ENCODE measurements at places on chromosomes 16 and 17.
A peak's percentile ranks its signal among the peaks of the same experiment; 100 is the strongest.

- no peak for DNase-seq
Measured at GRCh38 chr17:28684963-28685362, 23.0 kb downstream of the SUPT6H start.

GRCh38 chr17:6555331-6556120, 829 bp downstream of the PITPNM3 start:
- DNase-seq: no peak

DNA sequence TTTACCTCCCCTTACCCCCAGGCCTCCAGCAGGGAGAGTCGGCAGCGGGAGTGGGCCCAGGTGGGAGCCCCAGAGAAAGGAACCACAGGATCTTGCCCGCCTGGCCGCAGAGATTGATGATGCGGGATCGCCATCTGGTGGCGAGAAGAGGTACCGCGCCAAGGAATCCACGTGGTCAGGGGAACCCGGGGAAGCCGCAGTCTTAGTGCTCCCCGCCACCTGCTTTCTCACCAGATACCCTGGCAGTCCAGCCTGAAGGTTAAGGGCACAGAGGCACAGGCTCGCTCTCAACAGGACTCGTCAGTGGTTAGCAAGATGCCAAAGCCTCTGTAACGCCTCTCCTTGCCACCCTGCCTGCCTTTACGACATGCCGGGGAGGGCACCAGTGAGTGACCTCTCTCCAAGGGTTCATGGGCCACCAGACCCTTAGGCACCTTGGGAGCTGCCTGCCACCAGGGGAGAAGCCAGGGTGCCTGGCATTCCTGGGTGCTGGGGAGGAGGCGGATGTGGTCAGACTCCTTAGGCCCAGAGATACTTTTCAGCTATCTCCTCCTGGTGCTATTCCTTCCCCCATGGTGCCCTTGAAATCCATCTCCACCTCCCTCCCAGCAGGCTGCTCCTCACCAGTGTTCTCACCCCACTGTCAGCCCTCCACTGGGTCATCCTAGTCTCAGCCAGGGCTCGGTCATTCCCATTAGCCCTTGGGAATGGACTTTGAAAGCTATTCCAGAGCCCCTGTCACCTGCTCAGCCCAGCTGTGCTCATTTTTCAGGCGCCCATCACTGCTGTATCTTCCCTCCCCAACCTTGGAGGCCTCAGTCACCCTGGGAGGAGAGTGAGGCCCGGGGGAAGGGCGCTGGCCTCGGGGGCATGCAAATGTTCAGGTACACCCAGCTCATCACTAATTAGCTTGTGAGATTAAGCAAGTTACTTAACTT, 5.5 kb upstream of the RHBDF2 start:
- DNase-seq: peak; percentile 92

DNA sequence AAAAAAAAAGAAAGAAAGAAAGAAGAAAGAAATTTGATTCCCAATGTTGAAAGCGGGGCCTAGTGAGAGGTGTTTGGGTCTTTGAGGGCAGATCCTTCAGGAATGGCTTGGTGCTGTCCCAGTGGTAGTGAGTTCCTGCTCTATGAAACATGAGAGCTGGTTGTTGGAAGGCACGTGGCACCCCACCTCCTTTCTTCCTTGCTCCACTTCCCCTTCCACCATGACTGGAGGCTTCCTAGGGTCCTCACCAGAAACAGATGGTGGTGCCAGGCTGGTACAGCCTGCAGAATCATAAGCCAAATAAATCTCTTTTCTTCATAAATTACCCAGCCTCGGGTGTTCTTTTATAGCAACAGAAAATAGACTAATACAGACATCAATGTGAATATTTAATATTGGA, 147.3 kb upstream of the KCNJ18 start:
- DNase-seq: no peak

DNA sequence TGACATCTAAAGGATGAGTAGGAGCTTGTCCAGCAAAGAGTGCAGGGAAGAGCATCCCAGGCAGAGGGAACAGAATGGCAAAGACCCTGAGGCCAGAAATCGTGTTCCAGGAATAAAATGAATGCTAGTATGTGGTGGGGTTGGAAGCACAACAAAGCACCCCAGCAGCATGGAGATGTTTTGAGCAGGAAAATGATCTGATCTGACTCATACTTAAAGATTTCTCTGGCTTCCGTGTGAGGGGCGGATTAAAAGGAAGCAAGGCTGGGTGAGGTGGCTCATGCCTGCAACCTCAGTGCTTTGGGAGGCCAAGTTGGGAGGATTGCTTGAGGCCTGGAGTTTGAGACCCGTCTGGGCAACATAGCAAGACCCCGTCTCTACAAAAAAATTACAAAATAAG, 2.3 kb downstream of the SLC5A11 start:
- no peak for DNase-seq

DNA sequence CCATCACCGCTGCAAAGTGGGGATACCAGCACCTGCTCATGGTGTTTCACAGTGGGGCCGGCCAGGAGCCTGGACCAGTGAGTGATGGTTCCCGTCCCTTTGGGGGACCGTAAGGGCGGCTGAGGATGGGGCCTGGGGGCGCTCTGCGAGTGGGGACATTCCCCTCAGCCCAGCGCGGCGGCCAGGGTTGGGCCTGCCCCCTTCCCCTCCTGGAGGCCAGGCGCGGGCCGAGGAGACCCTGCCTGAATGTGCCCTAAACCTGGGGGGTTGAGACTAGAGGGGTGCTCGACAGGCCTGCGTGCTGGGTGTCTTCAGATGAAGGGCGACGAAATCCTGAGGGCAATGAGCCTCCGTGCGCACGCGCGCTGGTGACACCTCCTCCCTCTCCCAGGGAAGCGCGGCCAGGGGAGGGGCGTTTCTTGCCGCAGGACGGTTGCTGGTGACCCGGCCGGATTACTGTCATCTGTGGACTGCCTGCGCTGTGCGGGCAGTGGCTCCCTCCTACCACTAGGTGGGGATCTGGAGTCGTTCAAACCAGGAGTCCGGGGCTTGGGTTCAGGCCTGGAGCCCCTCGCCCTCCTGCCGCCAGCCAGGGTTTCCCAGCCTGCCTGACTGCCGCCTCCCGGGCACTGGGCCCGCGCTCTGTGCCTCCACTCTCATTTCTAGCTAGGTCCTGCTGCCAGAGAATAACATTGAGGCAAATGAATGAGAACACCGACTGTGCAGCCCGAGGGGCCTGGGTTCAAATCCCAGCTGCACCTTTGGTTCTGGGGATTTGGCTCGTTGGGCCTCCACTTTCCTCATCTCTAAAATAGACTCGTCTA, 17.1 kb downstream of the TBX2 start:
- DNase-seq: peak; percentile 57

DNA sequence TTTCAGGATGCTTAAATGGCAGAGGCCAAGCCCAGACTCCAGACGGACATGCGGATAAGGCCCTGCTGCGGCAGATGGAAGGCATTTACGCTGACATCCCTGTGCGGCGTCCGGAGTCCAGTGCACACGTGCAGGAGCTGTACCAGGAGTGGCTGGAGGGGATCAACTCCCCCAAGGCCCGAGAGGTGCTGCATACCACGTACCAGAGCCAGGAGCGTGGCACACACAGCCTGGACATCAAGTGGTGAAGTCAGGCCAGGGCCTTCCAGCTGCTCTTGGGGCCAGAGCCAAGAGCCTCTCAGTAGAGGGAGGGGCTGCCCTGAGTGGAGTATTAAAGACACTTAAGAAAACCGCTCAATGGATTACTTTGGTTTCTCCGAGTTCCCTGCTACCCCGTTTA, 29.4 kb downstream of the NARF start:
- DNase-seq: no peak

- DNase-seq: no peak
Measured at GRCh38 chr17:13953841-13954240, 115.5 kb upstream of the COX10 start.

DNA sequence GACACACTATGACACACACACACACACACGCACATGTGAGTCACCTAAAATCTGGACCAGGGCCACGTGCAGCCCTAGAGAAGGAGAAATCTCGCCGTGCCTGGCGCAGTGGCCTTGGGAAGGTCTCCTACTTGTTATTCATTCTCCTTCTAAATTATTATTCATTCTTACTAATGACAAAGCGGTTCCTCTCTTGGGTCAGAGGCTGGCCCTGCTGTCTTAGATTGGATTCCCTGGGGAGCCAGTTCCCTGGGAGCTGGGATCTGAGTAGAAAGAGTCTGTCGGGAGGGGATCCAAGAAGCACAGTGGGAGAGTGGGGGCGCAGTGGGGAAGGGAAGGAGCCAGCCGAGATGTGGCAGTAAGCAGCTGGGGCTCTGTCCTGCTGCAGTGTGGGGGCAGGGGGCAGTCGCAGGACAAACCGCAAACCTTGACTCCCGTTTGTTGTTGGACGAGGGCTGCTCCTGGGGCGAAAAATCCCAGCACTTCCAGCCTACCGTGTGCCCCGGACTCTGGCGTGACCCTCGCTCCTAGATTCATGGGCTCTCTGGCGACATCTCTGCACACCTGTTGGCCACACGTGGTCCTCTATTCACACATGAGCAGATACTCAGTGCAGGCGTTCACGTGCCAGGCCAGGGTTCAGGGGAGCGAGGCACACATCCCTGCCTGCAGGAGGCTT, 18.7 kb upstream of the JPH3 start:
- DNase-seq: no peak

GRCh38 chr16:73605309-73605708, 557.4 kb upstream of the ZFHX3 start:
- no peak for DNase-seq

GRCh38 chr16:15973421-15973820, 24.0 kb downstream of the ABCC1 start:
- no peak for DNase-seq

DNA sequence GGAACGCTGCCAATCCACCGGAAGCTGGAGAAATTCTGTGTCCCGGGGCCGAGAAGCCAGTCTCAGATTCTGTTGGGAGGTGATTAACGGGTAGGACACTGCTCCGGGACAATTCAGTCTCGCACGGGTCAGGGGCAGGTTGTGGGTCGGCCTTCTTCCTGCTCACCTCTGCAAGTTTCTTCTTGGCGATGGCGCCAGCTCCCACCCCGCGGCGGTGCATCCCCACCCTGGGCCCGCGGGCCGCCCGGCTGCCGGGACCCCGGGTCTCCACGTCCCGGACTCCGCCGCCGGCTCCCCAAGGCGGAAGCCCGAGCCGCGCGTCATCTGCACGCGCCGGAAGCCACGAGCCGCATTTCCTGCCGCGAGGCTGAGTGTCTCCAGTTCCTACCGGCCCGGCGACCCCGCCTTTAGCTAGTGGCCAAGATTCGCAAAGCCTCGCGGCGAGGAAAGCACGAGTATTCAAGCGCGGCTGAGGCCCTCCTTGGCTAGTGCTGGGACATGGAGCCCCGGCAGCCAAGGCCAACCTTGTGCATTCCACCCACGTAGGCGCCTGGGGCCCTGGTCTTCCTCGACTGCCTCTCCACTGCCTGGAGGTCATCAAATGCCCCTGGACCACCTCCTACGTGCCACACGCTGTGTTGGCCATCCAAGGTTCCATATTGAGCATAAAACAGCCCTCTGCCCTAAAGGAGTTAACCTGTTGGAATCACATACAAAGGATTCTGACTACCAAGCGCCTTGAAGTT, at the start of gene SNF8:
Gene SNF8 (minus strand): TSS at position 328 of the 746 bp plus-strand sequence. CDS start 108 bp downstream, at position 220.
- DNase-seq: peak; percentile 91

- DNase-seq: no peak
Measured at GRCh38 chr17:43861960-43862359, 15.0 kb downstream of the CD300LG start.

DNA sequence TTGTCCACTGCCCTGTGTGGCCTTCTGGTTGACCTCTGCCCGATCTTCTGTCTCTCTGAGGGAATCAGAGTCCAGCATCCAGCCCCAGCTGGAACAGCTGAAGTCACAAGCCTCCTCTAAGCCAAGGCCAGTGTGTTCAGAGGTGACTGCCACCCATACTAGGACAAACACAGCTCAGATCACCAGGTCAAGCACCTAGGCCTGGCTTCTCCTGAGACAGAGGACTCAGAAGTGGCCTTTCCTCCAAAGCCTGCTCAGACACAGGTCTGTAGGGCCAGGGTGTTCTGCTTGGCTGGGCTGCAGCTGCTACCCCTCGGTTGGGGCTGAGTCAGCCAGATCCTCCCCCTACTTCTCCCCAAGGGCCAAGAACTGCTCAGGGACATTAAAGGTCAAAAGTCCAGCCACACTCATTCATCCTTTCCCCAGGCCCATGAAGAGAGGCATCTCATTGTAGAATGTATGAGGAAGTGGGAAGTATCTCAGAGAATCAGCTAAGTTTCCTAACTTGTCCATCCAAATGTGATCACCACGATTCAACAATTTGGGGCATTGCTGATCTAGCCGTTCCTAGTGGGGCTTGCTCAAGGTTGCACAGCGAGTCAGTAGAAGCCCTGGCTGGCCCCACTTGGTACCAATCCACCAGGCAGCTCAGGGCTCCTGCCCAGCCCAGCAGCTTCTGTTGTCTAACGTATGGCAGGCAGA, 7.6 kb downstream of the SLC46A1 start:
- DNase-seq: no peak

- no peak for DNase-seq
Measured at GRCh38 chr17:19424934-19425868, 14.2 kb downstream of the RNF112 start.

All from CD4-positive, alpha-beta T cell treated with Interleukin-21 for 1 hour (primary cell).